ENCODE measurements at places on chromosomes 16 and 17. TPM values are rescaled to one million over a fixed set of nuclear protein-coding genes. Genes with fewer than 3 reads are reported as not detected.

TAC4 gene
- total RNA-seq = not detected

TRAPPC1 gene
- 150 TPM for total RNA-seq

- no peaks in the 10 kb centered on the region for H3K36me3 ChIP-seq
- H3K27me3 ChIP-seq = no peaks in the 10 kb centered on the region
- H3K4me1 ChIP-seq = peaks cover 31% of the 10 kb centered on the region
- peak overlapping the region; percentile 85 for H3K27ac ChIP-seq
- peak; percentile 93 for DNase-seq
Measured at GRCh38 chr17:75872434-75873351, 5.7 kb downstream of the TRIM47 start.

DNA sequence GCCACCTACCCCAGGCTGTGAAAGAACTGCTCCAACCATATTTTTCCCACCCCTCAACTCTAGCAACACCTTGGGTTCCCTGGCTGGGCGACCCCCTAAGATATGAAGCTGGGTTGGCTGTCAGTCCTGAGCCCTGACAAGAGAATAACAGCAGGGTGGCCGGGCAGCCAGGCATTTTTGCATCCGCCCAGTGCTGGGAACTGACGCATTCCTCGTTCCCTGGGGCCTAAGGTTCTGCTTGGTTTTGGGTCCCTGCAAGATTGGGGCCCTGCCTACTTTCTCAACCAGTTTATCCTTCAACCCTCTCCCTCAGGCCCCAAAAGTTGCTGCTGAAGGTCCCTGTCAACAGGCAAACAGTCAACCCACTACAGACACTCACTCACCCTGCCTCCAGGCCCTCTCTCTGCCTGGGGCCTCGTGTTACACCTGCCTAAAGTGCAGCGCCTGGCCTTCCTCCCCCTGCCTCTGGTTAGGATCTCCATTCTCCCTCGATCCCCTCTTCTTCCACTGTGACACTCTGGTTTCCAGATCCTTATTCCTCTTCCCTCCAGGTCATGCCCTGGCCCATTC lies 151.5 kb downstream of the STX8 start:
- H3K4me3 ChIP-seq = no peak overlapping the region
- no peak for DNase-seq
- no peaks in the 10 kb centered on the region for H3K36me3 ChIP-seq
- no peak overlapping the region for H3K27ac ChIP-seq
- H3K4me1 ChIP-seq = no peaks in the 10 kb centered on the region

DNA sequence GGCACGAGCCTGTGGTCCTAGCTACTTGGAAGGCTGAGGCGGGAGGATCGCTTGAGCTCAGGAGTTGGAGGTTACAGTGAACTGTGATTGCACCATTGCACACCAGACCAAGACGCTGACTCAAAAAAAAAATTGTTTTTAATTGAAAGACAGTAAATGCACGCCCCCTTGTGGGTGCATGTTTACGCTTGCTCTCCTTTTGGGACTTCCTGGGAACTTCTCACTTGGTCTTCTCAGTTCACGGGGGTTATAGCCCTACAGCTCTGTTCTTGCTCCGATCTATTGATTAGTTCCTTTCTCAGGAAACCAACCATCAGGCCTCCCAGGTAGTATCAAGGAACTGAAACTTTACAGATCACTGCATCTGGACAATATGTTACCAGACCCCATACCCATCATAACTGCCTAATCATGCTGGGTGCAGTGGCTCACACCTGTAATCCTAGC lies 14.2 kb upstream of the RIPOR1 start:
- H3K36me3 ChIP-seq = no peaks in the 10 kb centered on the region
- no peaks in the 10 kb centered on the region for H3K27me3 ChIP-seq
- H3K27ac ChIP-seq = peak overlapping the region; percentile 84
- peak; percentile 94 for DNase-seq
- peaks cover 12% of the 10 kb centered on the region for H3K4me1 ChIP-seq

GRCh38 chr17:38594152-38594551 lies 11.6 kb downstream of the SRCIN1 start:
- no peak overlapping the region for H3K4me3 ChIP-seq
- DNase-seq = no peak
- peaks cover 76% of the 10 kb centered on the region for H3K27me3 ChIP-seq
- H3K4me1 ChIP-seq = peaks cover 31% of the 10 kb centered on the region
- H3K27ac ChIP-seq = no peak overlapping the region
- no peaks in the 10 kb centered on the region for H3K36me3 ChIP-seq

GRCh38 chr16:1125471-1125870 lies 27.4 kb upstream of the CACNA1H start:
- no peaks in the 10 kb centered on the region for H3K36me3 ChIP-seq
- H3K27me3 ChIP-seq = no peaks in the 10 kb centered on the region
- no peak overlapping the region for H3K4me3 ChIP-seq
- peak; percentile 72 for DNase-seq

GRCh38 chr16:8686031-8686621 lies 11.7 kb downstream of the ABAT start:
- H3K36me3 ChIP-seq = peaks cover 8% of the 10 kb centered on the region
- H3K4me1 ChIP-seq = no peaks in the 10 kb centered on the region
- no peaks in the 10 kb centered on the region for H3K27me3 ChIP-seq
- H3K27ac ChIP-seq = no peak overlapping the region
- H3K4me3 ChIP-seq = no peak overlapping the region

GRCh38 chr17:72614871-72615626 lies 477.4 kb downstream of the SLC39A11 start:
- no peaks in the 10 kb centered on the region for H3K36me3 ChIP-seq
- no peak for DNase-seq
- peaks cover 23% of the 10 kb centered on the region for H3K4me1 ChIP-seq
- H3K27ac ChIP-seq = no peak overlapping the region
- H3K4me3 ChIP-seq = no peak overlapping the region
- H3K27me3 ChIP-seq = peaks cover 42% of the 10 kb centered on the region

- H3K4me3 ChIP-seq = no peak overlapping the region
- peaks cover 36% of the 10 kb centered on the region for H3K4me1 ChIP-seq
- DNase-seq = no peak
- H3K27ac ChIP-seq = no peak overlapping the region
- H3K27me3 ChIP-seq = peaks cover 3% of the 10 kb centered on the region
Measured at GRCh38 chr17:35543856-35544255, 6.4 kb upstream of the SLFN12L start.

All from activated CD4-positive, alpha-beta T cell treated with anti-CD3 and anti-CD28 coated beads, Interleukin-2, amount 10 ng/mL, durations not matched to agents 24 days and 14 days (primary cell).